Lung (tissue), 17 donors: ENCODE measurements at places on chromosomes 7 and 10. TPM values are rescaled to one million over a fixed set of nuclear protein-coding genes. Genes with fewer than 3 reads are reported as not detected.

Gene LRRC61
- total RNA-seq, result 18.8 TPM

Gene ASB15
- not detected for total RNA-seq

Gene FAM180A
- total RNA-seq, result 1.9 TPM

Gene TMEM130
- 0.43 TPM for total RNA-seq

Gene TMEM213
- 2.0 TPM for total RNA-seq

Gene BEND7
- 27.6 TPM for total RNA-seq

Gene LIPJ
- 0.14 TPM for total RNA-seq

Gene CYP3A7
- 0.64 TPM for total RNA-seq

Gene MACROH2A2
- total RNA-seq, result 7.8 TPM

Gene ADAM22
- total RNA-seq, result 1.7 TPM

Gene LYZL1
- not detected for total RNA-seq

Gene PRKAG2
- 33.3 TPM for total RNA-seq

Gene SH2D4B
- total RNA-seq, result 0.28 TPM

Gene PDZD7
- 1.3 TPM for total RNA-seq

Gene DNMBP
- total RNA-seq, result 17.4 TPM

Gene HSPA14
- total RNA-seq, result 13.6 TPM

Gene ASAH2B
- 6.1 TPM for total RNA-seq

Gene GCC1
- 12.4 TPM for total RNA-seq

Gene DPP6
- total RNA-seq, result 1.3 TPM

Gene PUS7
- total RNA-seq, result 12.4 TPM

Gene CALY
- not detected for total RNA-seq
